COR-L47 (cell line): ENCODE measurements at places on chromosomes 4 and X.

- DNase-seq = no peak
Observed at GRCh38 chr4:98026362-98026761, 116.9 kb downstream of the STPG2 start.

- peak; percentile 48 for DNase-seq
Observed at GRCh38 chr4:48943387-48943786, 36.8 kb upstream of the OCIAD2 start.

- no peak for DNase-seq
Observed at GRCh38 chr4:61443813-61444510, 243.8 kb downstream of the ADGRL3 start.

DNA sequence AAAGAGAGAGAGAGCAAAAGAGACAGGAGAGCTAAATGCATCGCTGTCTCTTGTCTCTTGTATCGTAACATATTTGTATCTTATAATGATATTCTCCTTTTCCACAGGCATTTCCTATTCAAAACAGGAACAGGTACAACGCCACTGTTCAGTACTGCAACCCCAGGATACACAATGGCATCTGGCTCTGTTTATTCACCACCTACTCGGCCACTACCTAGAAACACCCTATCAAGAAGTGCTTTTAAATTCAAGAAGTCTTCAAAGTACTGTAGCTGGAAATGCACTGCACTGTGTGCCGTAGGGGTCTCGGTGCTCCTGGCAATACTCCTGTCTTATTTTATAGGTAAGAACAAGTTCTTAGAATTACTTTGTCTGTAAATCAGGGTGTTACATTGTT is 288.6 kb downstream of the DCTD start:
- no peak for DNase-seq

GRCh38 chr4:17072483-17072882 is 174.0 kb upstream of the LDB2 start:
- DNase-seq = no peak

- no peak for DNase-seq
Observed at GRCh38 chr4:42610941-42611340, 46.0 kb downstream of the ATP8A1 start.

- no peak for DNase-seq
Observed at GRCh38 chr4:163493643-163494359, 689 bp upstream of the TMA16 start.

DNA sequence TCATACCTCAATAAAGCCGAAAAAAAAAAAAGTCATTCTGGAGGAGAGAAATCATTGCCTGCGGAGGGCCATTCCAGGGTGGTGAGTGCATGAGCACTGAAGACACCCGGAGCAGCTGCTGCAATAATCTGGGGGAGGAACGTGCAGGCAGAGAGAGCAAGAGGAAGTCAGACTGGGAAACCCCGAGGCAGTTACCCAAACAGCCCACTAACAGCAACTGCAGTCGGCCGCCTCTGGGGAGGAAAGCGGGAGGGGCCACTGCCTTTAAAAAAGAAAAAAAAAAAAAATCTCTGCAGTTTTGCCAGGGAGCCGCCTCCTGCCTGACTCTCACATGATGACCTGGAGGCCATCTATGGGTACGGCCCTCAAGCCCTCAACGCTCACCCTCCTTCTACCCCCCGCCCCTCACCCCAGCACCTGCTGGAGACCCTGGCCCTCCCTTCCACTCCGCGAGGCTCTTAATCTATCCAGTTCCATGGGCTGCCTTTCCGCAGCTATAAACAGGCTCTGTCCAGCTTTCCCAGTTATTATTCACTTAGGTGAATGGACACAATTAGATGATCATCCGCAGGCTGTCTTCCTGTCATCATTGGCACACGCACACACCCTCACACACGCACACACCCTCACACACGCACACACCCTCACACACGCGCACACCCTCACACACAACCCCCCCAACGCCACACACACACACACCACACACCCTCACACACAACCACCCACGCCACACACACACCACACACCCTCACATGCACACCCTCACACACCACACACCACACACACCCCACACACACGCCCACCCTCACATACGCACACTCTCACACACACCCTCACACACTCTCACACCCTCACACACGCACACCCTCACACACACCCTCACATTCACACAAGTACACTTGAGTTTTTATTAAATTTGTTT is 3.4 kb upstream of the AVPR2 start:
- DNase-seq = no peak

DNA sequence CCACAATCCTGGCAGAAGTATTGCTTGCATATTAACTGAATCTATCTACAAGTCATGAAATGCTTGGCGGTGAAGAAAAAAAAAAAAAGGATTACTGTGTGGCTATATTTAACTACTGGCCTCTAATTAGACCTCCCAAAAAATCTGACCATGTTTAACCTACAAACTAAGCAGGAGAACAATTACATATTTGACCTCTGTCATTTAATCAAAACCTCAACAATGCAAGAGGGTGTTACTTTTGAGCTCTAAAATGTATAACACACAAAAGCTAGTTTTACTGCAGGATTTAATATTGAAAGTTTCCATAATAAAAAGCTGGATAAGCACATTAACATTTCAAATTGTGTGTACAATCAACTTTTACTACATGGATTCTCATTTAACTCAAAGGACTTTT is 1.5 kb downstream of the ITM2A start:
- DNase-seq = no peak

- DNase-seq = no peak
Observed at GRCh38 chrX:16196829-16197228, 29.5 kb downstream of the MAGEB17 start.

DNA sequence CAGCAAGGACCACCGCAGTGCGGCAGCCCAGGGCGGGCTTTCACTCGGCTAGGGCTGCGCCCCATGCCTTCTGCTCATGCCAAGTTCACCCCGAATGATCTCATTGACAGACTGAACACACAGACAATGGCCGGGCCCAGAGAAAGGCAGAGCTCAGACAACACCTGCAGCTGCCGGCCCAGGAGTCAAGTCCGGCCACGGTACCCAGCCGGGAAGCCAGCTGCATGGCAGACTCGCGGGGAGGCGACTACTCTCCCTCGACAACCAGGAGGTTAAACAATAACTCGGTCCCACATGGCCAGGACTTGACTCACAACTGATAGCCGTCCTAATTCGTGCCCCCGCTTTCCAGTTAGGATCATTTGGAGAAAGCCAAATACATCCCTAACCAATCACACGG is 50.4 kb downstream of the ABLIM2 start:
- no peak for DNase-seq

DNA sequence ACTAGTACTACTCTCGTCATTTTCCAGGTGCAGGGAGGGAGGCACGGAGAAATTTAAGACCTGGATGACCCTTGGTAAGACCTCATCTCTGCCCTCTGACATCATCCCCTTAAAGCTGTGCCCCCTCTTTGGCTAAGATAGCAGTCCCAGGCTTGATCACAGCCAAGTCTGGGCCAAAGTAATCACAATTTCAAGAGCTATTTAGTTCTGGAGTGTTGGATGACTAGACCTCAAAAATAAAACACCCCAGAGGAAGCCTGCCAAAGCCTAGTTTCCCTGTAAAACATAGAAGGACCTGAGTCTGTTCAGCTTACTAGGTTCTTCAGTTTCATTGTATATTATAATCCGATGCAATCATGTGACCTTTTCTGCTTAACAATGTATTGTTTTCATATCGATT is 144.6 kb upstream of the ARHGEF9 start:
- DNase-seq = no peak

GRCh38 chrX:50198348-50198747 is 2.5 kb downstream of the AKAP4 start:
- no peak for DNase-seq

GRCh38 chr4:7806338-7807090 is 133.1 kb downstream of the AFAP1 start:
- no peak for DNase-seq

GRCh38 chr4:133147921-133148689 is 989 bp upstream of the PCDH10 start:
- DNase-seq = peak; percentile 26

- peak; percentile 77 for DNase-seq
Observed at GRCh38 chr4:4386736-4387392, at the start of gene NSG1. NSG1 (plus strand) TSS chr4:4387102; CDS start chr4:4387630, 528 bp downstream.

DNA sequence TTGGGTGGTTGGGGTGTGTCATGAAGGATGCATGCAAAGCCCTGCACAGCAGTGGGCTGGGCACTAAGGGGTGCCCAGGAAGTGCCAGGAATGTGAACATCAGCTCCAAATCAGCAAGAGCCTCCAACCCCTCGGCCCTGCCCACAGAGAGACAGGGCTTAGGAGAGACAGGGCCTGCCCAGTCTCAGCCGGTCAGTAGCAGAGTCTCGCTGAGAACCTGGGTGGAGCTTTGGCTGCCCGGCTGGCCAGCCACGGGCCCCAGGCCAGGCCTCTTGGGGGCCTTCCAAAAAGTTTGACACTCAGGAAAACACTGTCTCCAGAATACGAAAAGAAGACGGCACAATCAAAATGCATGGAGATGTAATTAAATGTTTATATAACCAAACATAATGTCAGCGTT is 4.3 kb upstream of the MXD4 start:
- no peak for DNase-seq

- DNase-seq = no peak
Observed at GRCh38 chr4:53465281-53465680, 87.8 kb downstream of the FIP1L1 start.
